CD4-positive, CD25-positive, alpha-beta regulatory T cell (primary cell): ENCODE measurements at places on chromosomes 6 and 20. TPM values are rescaled to one million over a fixed set of nuclear protein-coding genes. Genes with fewer than 3 reads are reported as not detected.

EYS gene
- total RNA-seq: not detected

DNA sequence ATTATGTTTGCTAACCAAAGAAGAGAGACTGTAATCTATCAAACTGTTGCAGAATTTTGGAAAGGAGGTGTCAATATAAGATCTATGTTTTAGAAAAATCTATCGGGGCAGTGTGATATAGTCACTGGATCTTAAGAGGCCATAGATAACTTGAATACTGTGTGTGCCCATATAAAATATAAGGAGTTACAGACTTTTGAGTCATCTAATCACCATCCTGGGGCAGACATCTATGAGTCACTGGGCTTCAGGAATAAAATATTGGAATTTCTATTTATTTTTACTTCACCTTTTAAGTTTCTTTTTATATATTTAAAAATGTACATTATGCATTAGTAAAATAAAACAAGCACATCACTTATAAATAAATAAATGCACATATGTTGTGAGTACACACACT, 509.3 kb upstream of the MAN1A1 start:
- no peaks in the 10 kb centered on the region for H3K36me3 ChIP-seq
- H3K4me3 ChIP-seq: no peak overlapping the region
- no peak overlapping the region for H3K27ac ChIP-seq
- H3K27me3 ChIP-seq: no peaks in the 10 kb centered on the region

GRCh38 chr6:111230351-111231089, 143.2 kb downstream of the SLC16A10 start:
- H3K27me3 ChIP-seq: no peaks in the 10 kb centered on the region
- H3K4me3 ChIP-seq: no peak overlapping the region
- no peaks in the 10 kb centered on the region for H3K36me3 ChIP-seq
- H3K27ac ChIP-seq: no peak overlapping the region
- no peak for DNase-seq

CCN5 gene
- not detected for total RNA-seq

DNA sequence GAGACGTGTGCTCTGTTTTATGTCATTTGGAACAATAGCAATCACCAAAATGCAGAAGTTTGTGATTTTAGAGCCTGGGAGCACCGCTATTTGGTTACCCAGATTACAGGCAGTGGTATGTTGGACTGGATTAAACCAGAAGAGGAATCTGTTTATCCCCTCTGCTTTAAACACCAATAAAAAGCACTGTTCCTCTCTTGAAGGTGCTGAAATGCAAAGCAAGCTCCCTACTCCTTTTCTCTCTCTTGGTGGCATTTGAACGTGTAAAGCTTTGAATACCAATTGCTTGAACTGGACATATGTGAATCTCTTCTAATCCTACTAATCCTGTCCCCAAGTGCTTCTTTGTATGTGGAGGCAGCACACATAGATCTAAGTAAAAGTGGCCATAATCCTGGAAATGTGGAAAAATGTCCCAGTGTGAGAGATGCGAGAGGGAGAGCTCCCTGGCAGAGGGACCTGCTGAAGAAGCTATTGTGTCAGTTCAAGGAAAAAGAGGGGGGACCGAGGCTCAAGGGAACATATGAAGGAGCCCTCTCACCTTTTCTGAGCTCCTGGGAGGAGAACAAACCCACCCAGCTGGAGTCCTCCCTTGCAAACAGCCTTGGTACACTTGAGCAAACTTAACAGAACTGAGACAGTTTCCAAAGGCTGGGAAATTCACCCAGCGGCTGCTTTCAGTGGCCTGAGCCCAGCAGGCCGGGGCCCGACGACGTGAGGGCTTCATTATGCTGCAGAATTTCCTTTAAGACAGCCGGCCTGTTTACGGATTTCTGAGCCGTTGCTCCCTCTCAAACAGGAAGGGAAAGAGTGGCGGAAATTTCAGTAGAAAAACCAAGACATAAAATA, 18.8 kb upstream of the OLIG3 start:
- H3K27me3 ChIP-seq: peaks cover 59% of the 10 kb centered on the region
- DNase-seq: no peak
- H3K27ac ChIP-seq: no peak overlapping the region
- H3K4me1 ChIP-seq: no peaks in the 10 kb centered on the region
- no peaks in the 10 kb centered on the region for H3K36me3 ChIP-seq

DNA sequence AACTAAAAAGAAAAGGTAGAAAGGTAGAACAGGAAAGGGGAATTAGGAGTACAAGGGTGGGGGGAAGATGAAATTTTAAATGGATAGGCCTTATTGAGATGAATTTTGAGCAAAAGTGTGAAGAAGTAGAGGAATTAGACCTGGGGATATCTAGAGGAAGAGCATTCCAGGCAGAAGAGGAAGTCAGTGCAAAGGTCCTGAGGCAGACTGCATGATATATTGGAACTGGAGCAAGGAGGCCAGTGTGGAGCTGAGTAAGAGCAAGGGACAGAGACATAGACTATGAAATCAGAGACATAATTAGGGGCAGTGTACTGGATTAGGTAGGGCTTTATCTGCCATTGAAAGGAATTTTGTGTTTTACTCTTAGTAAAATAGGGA, 40.4 kb downstream of the MAPK14 start:
- peaks cover 10% of the 10 kb centered on the region for H3K4me1 ChIP-seq
- H3K4me3 ChIP-seq: no peak overlapping the region
- H3K27me3 ChIP-seq: no peaks in the 10 kb centered on the region
- H3K27ac ChIP-seq: no peak overlapping the region

- no peaks in the 10 kb centered on the region for H3K4me1 ChIP-seq
- H3K27me3 ChIP-seq: peaks cover 4% of the 10 kb centered on the region
- no peaks in the 10 kb centered on the region for H3K36me3 ChIP-seq
- DNase-seq: no peak
- no peak overlapping the region for H3K27ac ChIP-seq
These were observed 143.9 kb downstream of the PXDC1 start for GRCh38 chr6:3607599-3607998.

DNA sequence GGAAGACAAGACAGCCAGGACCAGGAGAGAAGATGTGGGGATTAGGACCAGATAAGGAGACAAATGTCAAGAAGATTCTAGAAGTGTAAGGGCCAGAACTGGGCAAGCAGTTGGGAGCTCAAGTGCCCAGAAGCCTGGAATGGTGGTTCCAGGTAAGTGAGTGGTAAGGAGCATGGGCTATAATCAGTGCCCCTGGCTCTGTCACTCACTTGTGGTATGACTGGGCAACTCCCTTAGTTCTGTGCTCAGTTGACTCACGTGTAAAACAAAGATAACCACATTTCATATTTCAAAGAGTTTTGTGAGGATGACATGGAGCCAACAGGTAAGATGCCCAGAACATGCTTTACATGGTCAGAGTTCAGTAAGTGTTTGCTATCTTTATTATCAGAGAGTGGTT, 11.2 kb downstream of the CCDC167 start:
- H3K4me3 ChIP-seq: no peak overlapping the region
- peaks cover 58% of the 10 kb centered on the region for H3K4me1 ChIP-seq

DNA sequence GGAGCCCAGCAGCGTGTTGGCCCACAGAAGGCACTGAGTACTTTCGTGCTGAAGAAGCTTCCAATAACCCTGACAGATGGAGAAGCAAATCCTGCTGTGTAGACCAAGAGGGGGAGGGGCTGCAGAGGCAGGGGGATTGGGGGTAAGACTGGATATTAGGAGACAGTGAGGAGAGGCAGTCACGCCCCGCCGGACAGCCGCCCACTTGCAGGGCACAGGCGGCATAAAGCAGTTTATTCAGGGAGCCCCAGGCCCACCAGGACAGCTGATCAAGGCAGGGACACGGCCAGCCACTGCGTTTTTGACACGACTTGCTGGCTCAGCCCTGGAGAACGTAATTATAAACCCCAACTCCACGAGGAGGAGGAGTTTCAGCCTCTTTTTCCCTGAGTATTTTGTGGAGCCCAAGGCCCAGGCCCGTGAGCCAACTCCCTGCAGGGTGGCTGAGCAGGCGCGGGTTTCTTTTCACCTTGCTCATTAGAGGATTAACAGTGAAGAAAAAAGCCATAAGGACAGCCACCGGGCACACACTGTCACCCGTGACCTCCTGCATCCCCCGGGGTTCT, 177.9 kb downstream of the TFAP2C start:
- no peak overlapping the region for H3K4me3 ChIP-seq
- H3K27ac ChIP-seq: no peak overlapping the region
- no peaks in the 10 kb centered on the region for H3K27me3 ChIP-seq

APOBEC2 gene
- not detected for total RNA-seq

SLCO4A1 gene
- total RNA-seq: 7.4 TPM

DNA sequence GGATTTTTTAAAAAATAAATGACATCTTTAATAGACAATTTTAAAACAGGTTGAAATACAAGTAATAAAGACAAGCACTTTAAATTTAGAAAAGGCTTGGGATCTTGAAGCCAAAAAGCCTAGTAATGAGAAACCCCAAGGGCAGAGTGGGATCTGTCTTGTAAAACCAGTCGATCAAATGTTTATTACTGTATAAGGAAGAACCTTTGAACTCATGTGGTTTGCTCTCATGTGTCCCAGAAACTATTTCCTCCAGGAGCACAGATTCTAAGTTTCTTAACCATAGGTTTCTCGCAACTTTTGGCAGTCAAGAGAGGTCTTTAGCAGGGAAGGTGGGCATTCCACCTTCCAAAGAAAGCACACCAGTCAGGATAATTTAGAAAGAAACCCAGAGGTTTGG, 541.7 kb upstream of the BTBD3 start:
- H3K27ac ChIP-seq: no peak overlapping the region
- H3K4me3 ChIP-seq: no peak overlapping the region
- H3K27me3 ChIP-seq: no peaks in the 10 kb centered on the region
- DNase-seq: no peak

NR2E1 gene
- not detected for total RNA-seq

GRCh38 chr6:161815965-161816364, 542.1 kb upstream of the AGPAT4 start:
- H3K27ac ChIP-seq: no peak overlapping the region
- no peaks in the 10 kb centered on the region for H3K27me3 ChIP-seq
- H3K4me3 ChIP-seq: no peak overlapping the region
- no peaks in the 10 kb centered on the region for H3K36me3 ChIP-seq

PRSS16 gene
- total RNA-seq: 0.49 TPM

FAXC gene
- not detected for total RNA-seq

DNA sequence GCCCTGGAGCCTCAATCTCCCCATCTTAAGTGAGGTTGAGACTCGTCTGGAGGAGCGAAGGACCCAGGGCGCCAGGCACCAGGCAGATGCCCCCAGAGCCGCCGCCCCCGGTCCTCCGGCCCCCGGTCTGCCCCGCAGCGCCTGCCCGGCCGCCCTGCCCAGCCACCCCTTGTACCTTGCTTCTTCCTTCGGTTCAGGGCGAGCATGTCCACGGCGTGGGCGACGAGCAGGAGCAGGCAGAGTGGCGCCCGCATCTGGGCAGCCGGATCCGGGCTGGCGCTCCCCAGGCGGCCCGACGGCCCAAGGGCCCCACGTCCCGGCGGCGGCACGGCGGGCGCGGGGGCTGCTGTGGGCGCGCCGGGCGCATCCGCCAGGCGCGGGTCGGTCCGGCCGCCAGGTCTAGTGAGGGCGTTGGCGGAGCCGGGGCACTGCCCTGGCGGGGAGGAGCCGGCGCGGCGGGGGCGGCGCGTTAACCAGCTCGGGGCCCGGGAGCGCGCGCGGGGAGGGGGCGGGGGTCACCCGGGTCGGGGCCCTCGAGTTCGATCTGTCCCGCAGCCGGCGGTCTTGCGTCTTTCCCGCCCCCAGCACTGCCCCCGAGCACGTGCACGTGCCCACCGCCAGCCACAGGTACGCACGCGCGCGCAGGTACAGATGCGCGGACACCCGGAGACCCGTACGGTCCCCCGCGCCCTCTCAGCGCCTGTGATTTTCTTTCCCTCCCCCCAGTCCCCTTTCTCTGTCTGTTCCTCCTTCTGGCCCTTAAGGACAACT, at the start of gene RSPO4:
TSS of gene RSPO4 (minus strand) at position 401 of the 771 bp plus-strand sequence. CDS start at position 254, 147 bp downstream.
- peaks cover 11% of the 10 kb centered on the region for H3K27me3 ChIP-seq
- no peak within 1 kb of the TSS for H3K27ac ChIP-seq
- no peaks in the 10 kb centered on the region for H3K36me3 ChIP-seq
- no peak within 1 kb of the TSS for H3K4me3 ChIP-seq

DNA sequence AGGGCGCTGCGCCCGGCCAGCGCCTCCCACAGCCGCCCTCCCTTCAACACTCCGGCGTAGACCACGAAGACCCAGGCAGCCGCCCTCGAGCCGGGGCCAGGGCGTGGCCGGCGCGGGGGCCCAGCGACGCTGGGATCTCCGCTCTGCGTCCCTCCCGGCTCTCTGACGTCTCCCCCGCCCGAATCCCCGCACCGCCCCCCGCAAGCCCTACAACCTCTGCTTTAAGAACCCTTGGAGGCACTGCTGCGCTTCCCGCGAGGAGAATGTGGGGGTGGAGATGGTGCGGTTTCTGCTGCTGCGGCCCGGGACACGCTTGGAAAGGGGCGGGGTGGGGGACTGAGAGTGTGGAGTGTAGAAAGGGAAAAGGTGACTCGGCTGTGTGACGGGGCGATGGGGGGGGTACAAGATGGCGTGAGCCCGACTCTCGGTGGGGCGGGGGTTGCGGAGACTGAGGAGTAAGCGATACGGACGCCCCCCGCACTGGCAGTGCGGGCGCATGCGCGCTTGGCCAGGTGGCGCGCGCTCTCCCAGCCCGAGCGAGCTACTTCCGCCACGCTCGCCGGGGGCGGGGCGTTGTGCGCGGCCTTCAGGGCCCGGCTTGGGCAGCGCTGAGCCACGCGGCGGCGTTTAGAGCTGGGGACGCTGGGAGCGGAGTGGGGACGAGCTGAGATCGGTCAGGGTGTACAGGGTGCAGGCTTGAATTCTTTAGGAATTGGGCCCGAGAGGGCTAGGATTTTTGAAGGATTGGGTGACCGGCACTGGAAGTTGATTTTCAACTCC, at the start of gene SUPT3H:
TSS of gene SUPT3H (minus strand) at position 381 of the 780 bp plus-strand sequence.
- H3K36me3 ChIP-seq: no peaks in the 10 kb centered on the region
- DNase-seq: peak; percentile 94
- H3K27me3 ChIP-seq: no peaks in the 10 kb centered on the region
- peak within 1 kb of the TSS; percentile 98 for H3K4me3 ChIP-seq

DNA sequence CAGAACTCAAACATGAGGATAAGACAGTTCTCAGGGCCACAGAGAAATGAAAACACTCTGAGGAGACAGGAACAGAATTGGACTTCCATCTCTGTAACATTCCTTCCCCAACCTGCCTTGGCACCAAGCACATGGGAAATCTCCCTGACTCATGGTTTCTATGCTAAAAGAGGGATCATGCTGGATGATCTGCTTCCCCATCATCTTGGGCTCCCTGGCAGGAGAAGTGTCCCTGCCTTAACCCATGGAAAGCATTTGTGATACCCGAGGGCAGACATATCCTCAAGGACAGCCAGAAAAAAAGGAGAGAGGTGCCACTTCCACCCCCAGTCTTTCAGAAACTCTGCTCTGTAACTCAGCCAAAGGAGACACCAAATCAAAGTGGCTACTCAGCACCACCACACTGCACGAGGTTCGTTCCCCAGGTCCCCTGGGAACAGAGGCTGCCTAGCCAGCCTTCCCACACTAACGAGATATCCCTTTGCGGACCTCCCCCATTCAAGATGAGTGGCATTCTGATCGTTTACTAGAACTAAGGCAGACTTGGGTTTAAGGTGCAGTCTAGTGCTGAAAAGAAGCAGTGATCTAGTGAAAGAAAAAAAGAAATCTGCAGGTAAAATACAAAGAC, 34.8 kb downstream of the BLOC1S5 start:
- peaks cover 12% of the 10 kb centered on the region for H3K36me3 ChIP-seq
- no peak overlapping the region for H3K27ac ChIP-seq
- no peak for DNase-seq
- H3K4me3 ChIP-seq: no peak overlapping the region

KCNK5 gene
- 0.86 TPM for total RNA-seq
